ENCODE measurements at places on chromosomes 12 and 14. TPM values are rescaled to one million over a fixed set of nuclear protein-coding genes. Genes with fewer than 3 reads are reported as not detected.

Gene TSHR
- not detected for total RNA-seq

DNA sequence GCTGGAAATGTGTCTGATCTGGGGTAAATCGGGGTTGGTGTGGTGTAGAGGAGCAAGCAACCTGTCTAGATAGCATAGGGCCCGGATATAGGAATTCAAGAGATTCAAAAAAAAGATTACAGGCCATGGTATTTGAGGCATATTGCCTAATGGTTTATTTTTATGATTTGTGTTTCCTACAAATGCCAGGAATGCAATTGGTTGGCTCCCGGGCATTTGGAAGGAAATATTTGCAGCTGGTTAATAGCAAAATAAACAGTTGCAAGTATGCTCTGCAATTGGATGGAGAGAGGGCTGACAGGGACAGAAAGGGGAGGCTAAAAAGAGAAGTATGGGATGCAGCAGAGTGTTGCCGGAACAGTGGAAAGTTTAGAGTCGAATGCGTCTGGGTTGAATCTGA is 315.6 kb upstream of the ATP2B1 start:
- no peak for DNase-seq
- peaks cover 3% of the 10 kb centered on the region for H3K4me1 ChIP-seq
- no peak overlapping the region for H3K4me3 ChIP-seq
- H3K36me3 ChIP-seq = no peaks in the 10 kb centered on the region
- no peaks in the 10 kb centered on the region for H3K27me3 ChIP-seq
- no peak overlapping the region for H3K27ac ChIP-seq

- H3K27me3 ChIP-seq = no peaks in the 10 kb centered on the region
- peaks cover 2% of the 10 kb centered on the region for H3K4me1 ChIP-seq
- H3K36me3 ChIP-seq = no peaks in the 10 kb centered on the region
- no peak for DNase-seq
- no peak overlapping the region for H3K4me3 ChIP-seq
Observed at GRCh38 chr14:31962920-31963319, 114.2 kb upstream of the ARHGAP5 start.

GRCh38 chr14:24197056-24197450 is 1.8 kb upstream of the TM9SF1 start:
- peak overlapping the region; percentile 98 for H3K4me3 ChIP-seq
- H3K27me3 ChIP-seq = no peaks in the 10 kb centered on the region
- no peak for DNase-seq
- peak overlapping the region; percentile 78 for H3K27ac ChIP-seq

DNA sequence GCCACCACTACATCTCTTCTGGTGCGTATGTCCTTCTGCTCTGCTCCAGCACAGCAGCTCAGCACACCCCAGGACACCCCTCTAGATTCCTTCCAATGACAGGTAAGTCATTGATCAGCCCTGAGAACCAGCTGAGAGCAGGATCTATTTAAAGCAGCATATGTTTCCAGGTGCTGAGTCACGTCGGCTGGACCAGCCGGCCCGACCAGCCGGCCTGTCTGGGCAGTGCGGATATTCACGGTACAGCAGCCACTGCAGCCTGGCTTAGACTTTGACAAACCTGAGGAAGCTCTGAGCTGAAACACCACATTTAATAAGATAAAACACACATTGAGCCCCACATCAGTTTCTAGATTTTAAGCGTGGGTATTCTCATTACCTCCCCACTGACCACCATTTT is 31.8 kb upstream of the RPH3A start:
- no peak overlapping the region for H3K4me3 ChIP-seq
- H3K27me3 ChIP-seq = no peaks in the 10 kb centered on the region
- no peak overlapping the region for H3K27ac ChIP-seq
- no peaks in the 10 kb centered on the region for H3K4me1 ChIP-seq

DNA sequence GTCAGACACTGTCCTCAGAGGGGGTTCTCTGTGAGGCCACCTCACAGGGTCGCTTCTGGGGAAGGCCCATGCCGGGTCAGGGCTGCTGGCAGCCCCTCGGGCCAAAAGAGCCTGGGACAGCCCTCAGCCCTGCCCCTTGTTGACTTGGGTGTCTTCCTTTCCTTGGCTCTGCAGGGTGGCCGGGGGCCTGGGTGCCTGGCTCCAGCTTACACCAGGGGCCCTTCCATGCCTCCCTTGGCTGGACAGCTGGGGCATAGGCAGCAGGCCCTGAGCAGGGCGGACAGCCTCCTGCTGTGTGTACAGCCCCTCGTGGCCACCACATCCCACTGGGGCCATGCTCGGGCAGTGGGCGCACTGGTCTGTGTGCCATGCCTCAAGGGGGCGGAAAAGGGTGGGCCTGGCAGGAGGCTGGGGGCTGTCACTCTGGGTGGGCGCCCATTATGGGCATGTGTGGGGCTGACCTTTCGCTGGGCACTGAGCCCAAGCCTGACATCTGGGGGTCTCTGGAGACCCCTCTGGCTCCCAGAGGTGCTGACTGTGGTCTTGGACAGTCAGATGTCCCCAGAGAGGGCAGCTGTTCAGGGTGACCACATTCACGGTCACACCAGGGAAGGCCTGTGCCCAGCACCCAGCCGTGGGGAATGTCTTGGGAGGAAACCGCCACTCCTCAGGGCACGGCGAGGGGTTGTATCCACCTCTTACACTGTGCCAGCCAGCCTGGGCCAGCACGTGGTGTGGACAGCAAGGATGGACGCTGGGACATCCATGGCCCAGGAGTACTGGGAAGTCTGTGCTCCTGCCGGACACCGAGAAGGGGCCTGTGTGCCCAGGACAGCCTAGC is 313.3 kb downstream of the TMEM121 start:
- no peaks in the 10 kb centered on the region for H3K4me1 ChIP-seq
- H3K27ac ChIP-seq = no peak overlapping the region
- peaks cover 2% of the 10 kb centered on the region for H3K27me3 ChIP-seq
- no peak overlapping the region for H3K4me3 ChIP-seq
- DNase-seq = peak; percentile 7

DNA sequence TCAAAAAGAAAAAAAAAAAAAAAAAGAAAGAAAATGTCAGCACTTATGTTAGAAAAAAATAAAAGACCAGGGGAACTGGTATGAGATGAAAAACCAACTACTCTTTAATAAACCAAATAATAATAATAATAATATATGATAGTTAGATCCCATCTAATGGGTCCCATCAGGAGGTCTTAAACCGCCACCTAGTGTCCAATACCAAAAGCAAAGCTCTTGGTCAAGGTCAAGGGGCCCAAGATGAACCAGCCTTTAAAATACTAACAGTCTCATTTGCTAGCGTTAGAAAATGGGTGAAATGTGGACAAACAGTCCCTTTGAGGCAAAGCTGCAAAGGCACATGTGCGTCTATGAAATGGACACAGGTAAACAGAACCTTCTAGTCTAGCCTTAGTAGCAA is 12.3 kb downstream of the BRAP start:
- H3K27me3 ChIP-seq = no peaks in the 10 kb centered on the region
- no peak for DNase-seq

GRCh38 chr12:68138480-68138879 is 21.1 kb downstream of the IFNG start:
- H3K36me3 ChIP-seq = peaks cover 7% of the 10 kb centered on the region
- peaks cover 53% of the 10 kb centered on the region for H3K4me1 ChIP-seq
- H3K27ac ChIP-seq = peak overlapping the region; percentile 26
- H3K4me3 ChIP-seq = no peak overlapping the region
- no peaks in the 10 kb centered on the region for H3K27me3 ChIP-seq

DNA sequence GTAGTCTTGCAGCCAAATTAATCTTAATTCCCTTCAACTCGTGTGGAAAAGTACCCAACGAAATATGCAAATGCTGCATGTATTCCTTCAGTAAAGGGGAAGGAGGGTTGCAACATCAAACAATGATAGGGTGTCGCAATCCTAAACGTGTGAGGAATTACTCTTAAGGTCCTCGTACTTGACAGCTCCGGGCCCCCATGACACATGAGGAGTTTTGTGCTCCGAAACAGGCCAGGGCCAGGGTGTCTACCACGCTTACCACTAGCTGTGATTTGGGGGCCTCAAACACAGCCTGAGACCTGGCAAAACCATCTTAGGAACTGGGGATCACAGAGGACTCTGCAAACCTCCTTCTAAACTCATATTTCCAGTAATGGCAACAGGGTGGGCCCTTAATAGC is 20.4 kb downstream of the FOS start:
- no peak overlapping the region for H3K27ac ChIP-seq
- DNase-seq = no peak
- H3K4me1 ChIP-seq = peaks cover 42% of the 10 kb centered on the region

DNA sequence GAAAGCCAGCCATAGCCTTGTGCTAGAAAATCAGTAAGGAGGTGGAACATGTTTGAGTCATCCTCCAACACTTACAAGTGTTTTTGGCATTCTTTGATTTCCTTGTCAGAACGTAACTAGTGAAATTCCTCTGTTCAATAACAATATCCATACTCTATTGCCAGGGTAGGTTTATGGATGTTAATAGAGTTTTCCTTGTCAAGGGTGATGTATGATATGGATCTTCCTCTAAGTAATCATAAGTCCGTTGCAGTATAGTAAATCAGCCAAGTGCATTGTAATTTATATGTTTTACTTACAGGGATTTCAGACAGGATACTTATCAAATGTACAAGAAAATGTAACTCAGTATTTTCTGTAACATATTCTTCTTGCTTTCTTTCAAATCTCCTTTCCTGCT is 19.4 kb downstream of the NAV3 start:
- no peak overlapping the region for H3K27ac ChIP-seq
- no peak overlapping the region for H3K4me3 ChIP-seq
- no peak for DNase-seq
- no peaks in the 10 kb centered on the region for H3K27me3 ChIP-seq
- no peaks in the 10 kb centered on the region for H3K4me1 ChIP-seq

GRCh38 chr12:117377758-117378157 is 16.3 kb upstream of the NOS1 start:
- H3K27me3 ChIP-seq = no peaks in the 10 kb centered on the region
- H3K36me3 ChIP-seq = no peaks in the 10 kb centered on the region
- H3K4me1 ChIP-seq = no peaks in the 10 kb centered on the region
- no peak overlapping the region for H3K4me3 ChIP-seq
- H3K27ac ChIP-seq = no peak overlapping the region

- H3K27me3 ChIP-seq = no peaks in the 10 kb centered on the region
- H3K27ac ChIP-seq = no peak overlapping the region
- no peaks in the 10 kb centered on the region for H3K36me3 ChIP-seq
- H3K4me1 ChIP-seq = no peaks in the 10 kb centered on the region
- no peak overlapping the region for H3K4me3 ChIP-seq
- DNase-seq = no peak
Observed at GRCh38 chr12:115541891-115542421, 735.5 kb downstream of the MED13L start.

DNA sequence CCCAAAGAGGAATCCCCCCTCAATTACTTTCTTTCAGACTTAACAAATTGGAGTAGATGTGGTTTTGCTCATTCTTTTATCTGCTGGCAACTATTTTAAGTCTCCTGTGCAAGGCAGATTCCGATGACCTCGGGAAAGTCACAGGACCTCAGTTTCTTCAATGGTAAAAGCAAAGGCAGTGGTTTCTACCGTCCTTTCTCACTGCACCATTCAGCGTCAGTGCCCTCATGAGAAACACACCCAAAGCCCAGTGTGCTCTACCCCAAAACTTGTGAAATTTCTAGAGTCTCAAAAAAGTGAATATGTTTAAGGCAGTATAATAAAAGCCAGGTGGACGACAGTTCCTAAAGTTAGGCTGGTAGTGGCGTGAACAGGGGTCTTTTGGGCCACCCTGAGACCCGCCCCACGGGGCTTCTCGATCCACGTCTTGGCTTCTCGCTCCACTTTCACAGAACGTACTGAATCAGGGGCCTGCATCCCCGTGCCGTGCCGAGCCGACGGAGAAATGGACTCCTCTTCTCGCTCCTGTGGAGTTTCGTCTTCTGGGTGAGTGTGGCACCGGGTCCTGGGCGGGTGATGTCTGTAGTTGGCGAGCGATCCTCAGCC is 1.3 kb upstream of the ARHGAP5 start:
- no peak for DNase-seq
- H3K27me3 ChIP-seq = peaks cover 21% of the 10 kb centered on the region
- H3K27ac ChIP-seq = peak overlapping the region; percentile 91

GRCh38 chr14:21680072-21680471 is 6.5 kb upstream of the OR4E1 start:
- no peaks in the 10 kb centered on the region for H3K36me3 ChIP-seq
- no peaks in the 10 kb centered on the region for H3K4me1 ChIP-seq
- no peak overlapping the region for H3K27ac ChIP-seq
- H3K27me3 ChIP-seq = peaks cover 23% of the 10 kb centered on the region

Gene COCH
- 1.9 TPM for total RNA-seq

DNA sequence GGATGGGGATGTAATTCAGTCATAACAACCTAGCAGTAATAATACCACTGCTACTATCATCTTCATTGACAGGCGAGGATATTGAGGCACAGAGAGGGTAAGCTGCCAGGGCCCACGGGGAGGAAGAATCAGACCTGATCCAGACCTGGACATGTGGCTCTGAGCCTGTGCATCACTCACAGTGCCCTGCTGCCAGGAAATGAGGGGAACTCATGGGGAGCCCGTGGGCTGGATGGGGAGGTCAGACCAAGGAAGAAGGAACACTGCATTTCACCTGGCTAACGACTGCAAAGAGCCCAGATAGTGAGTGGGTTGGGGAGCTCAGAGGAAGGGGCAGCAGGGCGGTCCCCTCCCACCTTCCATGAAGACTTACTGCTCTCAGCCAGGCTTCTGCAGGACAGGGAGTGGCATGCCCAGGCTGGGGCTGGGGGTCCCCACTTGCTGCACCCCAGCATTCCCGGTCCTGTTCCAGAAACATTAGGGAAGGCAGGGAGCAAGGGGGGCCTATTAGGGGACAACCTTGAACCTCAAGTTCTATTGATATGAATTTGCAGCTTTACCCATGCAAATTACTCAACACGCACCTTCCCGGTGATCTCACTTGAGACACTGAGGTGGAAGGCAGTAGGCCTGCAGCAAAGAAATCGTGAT is 37.7 kb downstream of the CALM1 start:
- no peak for DNase-seq
- H3K36me3 ChIP-seq = no peaks in the 10 kb centered on the region
- no peak overlapping the region for H3K4me3 ChIP-seq
- no peaks in the 10 kb centered on the region for H3K27me3 ChIP-seq

DNA sequence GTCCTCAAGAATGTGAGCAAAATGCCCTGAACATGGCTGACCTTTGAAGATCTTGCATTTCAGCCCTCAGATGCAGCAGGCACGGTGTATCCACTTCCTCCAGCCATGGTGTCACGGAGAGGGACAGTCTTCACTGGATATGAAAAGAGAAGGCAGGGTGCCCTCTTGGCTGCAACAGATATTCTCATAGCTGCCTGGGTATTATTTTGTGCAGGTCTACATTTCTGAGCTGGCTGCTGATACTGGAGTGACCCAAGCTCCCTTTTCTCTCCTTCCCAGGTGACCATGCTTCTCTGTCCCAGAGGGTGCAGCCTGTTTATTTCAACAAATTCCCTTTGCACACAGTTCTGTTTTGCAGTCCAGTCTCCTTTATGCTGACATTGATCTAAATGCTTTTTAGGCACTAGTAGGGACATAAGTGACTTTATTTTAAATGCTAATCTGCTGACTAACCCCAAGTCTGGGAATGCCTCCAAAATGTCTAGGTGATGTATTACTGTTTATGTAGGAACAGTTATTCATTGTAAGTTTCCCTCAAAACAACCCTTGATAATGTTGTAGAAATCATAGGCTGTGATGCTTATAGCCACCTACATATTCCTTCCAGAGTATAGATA is 17.4 kb upstream of the PYGL start:
- H3K4me3 ChIP-seq = no peak overlapping the region
- H3K36me3 ChIP-seq = no peaks in the 10 kb centered on the region
- H3K27me3 ChIP-seq = peaks cover 4% of the 10 kb centered on the region
- H3K4me1 ChIP-seq = no peaks in the 10 kb centered on the region
- DNase-seq = no peak

Gene MSRB3
- 0.18 TPM for total RNA-seq

All from activated T-helper 2 cell treated with anti-CD3 and anti-CD28 coated beads, Interferon-gamma antibody, Interleukin-2, Interleukin-4, amounts not matched to agents 10 μg/mL and 5 μg/mL and 100 μg/mL, durations not matched to agents 14 hours and 24 hours and 36 hours (primary cell).